Fibroblast of upper back skin (primary cell): ENCODE measurements at places on chromosomes 1 and 21.
A peak's percentile ranks its signal among the peaks of the same experiment; 100 is the strongest.

- DNase-seq, result peak; percentile 38
These were observed 88.9 kb upstream of the WLS start for GRCh38 chr1:68321084-68321685.

DNA sequence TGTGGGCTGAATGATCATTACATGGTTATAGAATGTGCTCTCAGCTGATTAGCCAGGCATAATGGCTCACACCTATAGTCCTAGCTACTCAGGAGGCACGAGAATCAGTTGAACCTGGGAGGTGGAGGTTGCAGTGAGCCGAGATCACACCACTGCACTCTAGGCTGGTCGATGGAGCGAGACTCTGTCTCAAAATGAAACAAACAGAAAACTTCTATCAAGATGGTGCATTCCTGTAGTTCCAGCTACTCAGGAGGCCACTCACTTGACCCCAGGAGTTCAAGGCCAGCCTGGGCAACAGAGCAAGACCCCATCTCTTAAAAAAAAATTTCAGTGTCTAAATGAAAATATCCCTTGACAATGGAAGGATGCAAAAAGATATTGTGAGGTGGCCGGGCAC, 10.9 kb downstream of the TIMM17A start:
- DNase-seq, result no peak

DNA sequence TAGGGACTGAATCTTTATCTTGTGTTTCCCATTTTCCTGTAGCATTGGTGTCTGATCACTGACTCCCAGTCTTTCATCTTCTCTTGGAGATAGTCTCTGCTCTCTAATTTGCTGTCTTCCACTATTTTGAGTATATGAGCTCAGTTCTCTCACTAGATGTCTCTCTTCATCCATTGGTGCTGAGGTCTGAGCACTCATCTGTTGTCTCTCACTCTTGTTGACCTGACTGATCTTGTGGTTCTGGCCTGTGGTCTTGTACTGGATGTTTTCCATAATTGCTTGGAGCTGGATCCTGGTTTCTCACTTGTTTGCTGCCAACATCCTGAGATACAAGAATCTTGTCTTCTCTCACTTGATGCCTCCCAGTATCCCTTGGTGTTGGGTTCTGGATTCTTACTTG, 25.1 kb upstream of the S100A11 start:
- no peak for DNase-seq

DNA sequence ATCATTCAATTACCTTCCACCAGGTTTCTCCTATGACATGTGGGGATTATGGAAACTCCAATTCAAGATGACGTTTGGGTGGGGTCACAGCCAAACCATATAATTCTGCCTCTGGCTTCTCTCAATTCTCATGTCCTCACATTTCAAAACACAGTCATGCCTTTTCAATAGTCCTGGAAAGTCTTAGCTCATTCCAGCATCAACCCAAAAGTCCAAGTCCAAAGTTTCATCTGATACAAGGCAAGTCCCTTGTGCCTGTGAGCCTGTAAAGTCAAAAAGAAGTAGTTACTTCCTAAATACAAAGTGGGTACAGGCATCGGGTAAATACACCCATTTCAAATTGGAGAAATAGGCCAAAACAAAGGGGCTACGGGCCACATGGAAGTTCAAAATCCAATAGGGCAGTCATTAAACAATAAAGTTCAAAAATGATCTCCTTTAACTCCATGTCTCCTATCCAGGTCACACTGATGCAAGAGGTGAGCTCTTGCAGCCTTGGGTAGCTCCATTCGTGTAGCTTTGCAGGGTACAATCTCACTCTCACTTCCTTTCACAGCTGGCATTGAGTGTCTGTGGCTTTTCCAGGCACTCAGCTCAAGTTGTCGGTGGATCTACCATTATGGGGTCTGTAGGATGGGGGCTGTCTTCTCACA, 112.9 kb downstream of the FCRL5 start:
- DNase-seq, result no peak

DNA sequence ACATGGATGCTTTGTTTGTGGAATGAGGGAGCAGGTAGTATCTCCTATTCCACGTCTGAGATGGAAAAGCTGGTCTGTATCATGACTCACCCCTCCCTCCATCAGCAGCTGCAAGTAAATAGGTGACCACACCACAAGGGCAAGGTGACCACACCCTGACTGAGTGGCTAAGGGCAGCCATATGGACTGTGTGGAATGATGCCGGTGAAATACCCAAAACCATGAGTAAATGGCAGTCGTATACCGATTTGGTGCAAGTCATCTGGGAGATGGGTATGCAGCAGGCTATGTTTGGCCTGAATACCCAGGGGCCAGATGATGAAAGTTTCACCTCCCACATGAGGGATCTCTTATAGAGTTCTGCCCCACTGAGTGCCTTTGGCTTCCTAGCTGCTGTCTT, 15.8 kb upstream of the UBE2U start:
- no peak for DNase-seq

DNA sequence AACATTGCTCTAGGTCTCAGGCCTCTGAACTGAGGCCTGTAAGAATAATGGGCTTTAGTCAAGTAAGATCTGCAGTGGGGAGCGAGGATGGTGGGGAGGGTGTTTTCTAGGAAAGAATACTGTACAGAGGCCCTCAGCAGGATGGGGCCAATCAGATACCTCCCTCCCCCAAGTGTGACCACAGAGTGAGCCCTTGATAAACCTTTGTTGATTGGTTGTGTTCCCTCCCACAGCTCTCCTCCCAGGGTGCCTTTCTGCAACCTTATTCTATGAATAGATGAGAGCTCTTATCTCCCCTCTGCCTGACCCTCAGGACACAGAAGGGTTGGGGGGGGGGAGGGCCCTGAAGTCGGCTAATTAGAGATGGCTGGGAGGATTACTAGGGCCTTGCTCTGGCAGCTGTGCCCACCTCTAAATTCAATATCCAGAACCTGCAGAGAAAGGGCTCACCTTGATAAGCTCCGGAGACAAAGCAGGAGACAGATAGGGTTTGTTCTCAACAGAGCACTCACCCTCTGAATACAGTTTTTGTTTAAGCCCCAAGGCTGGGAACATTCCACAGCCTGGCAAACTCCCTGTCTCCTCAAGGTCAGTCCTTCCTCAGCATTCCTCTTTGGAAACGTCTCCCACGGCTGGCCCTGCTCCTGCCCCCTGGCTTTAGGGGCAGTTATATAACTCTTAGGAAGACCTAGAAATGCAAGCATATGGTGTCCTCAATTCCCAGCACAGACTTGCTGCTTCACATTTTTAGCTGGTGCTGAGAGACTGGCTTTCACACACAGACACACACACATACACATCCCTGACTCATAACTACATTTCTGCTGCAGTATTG, 42.9 kb downstream of the ATP1A1 start:
- DNase-seq, result no peak

DNA sequence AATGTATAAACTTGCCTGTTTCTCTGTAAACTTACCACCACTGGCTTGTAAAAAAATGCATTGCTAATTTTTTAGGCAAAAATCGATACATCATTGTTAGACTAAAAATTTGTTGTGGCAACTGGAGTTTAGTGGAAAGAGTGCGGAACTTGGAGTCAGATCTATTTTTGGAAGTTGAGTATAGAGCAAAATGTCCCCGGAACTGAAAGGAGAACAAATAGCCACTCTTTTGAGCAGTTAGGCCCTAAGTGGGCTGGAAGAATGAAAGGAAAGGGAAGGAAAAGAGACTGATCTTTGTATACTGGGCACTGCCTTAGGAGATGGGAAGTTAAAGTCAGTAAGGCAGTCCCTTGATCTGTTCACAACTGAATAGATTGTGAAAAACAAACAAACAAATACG, 30.2 kb downstream of the OPTC start:
- DNase-seq, result no peak

DNA sequence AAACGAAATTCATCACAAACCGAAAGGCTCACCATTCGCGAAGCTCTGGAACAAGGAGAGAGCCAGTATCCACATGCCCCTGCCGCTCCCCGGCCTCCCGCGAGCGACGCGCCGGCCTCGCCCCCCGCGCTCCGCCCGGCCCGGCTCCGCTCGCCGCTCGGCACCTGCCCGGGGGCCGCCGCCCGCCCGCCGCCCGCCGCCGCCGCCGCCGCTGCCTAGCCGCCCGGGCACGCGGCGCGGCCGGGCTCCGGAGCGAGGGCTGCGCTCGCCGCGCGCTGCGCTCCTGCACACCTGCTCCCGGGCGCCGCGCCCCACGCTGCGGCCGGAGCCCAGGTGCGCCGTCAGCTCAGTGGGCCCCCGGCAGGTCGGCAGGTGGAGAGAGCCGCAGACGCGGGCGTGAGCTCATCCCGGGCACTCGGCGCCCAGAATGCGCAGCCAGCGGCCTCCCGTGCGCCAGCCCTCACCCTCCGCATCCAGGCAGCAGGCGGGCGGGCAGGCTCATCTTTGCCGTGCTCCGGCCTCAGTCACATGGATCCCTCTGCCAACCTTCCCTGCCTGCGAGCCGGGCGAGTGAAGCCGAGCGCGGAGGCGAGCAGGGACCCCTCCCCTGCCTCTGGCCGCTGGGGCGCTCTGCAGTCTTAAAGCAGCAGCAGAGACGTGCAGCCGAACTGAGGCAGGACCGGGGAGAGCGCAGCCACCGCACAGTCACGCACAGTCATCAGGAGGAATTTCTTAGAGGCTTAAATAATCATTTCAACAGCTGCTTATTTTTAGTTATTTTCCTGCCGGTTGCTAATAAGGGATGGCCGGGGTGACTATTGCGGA, at the start of gene DSCAM:
TSS of gene DSCAM (minus strand) at position 572 of the 825 bp plus-strand sequence. CDS start at position 75, 497 bp downstream.
- DNase-seq, result no peak

- no peak for DNase-seq
These were observed 54.0 kb upstream of the C1orf185 start for GRCh38 chr1:51048021-51048420.

GRCh38 chr1:235746245-235746644, 96.7 kb upstream of the GNG4 start:
- no peak for DNase-seq

- DNase-seq, result no peak
These were observed 15.0 kb upstream of the TEKT2 start for GRCh38 chr1:36068866-36069265.

- no peak for DNase-seq
These were observed 24.2 kb downstream of the TMEM51 start for GRCh38 chr1:15177710-15178166.

DNA sequence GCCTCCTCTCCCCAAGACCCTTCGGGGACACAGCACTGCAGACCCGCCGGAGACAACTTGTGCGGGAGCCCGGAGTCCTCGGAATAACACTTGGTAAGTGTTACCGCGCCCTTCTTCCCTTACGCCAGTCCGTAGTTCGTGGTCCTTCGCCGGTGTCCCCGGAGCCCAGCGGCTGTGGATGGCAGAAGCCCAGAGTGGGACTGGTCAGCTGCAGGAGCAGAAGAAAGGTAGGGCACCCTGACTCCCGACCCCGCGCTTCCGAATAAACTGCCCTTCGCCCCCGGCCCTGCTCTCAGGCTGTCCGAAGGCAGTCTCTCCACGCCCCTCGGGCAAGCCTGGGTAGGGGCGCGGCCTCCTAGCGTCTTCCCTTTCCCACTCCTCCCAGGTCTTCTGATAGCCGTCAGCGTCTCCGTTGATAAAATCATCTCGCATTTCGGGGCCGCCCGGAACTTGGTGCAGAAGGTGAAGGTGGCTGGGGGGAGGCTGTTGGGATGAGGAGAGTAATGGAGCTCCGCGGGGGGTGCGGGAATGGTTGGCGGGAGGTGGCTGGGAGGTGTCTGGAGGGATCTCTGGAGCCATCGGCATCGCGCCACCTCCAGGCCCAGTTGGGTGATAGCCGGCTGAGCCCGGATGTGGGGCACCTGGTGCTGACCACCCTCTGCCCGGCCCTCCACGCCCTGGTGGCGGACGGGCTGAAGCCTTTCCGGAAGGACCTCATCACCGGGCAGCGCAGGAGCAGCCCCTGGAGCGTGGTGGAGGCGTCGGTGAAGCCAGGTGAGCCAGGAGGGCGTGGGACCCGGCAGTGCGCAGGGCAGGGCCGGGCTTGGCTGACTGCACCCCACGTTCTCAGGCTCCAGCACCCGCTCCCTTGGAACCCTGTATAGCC, 4.3 kb downstream of the RUSC1 start:
- DNase-seq, result peak; percentile 41

DNA sequence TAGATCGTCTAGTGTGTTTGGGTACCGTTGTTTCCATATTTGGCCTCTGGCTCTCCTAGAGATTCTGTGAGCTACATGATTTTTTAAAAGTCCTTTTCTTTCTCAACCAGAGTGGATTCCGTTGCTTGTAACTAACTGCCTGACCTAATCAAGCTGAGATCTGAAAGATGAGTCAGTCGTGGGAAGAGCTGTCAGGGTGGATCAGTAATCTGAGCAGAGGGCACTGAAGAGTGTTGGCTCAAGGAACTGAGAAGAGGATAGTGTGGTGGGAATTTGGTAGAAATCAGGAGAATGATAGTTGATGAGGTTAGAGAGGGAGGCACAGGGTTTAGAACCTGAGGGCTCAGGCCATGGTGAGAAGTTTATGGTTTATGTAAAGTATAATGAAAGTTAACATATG, 52.2 kb downstream of the TRAF5 start:
- peak; percentile 62 for DNase-seq

DNA sequence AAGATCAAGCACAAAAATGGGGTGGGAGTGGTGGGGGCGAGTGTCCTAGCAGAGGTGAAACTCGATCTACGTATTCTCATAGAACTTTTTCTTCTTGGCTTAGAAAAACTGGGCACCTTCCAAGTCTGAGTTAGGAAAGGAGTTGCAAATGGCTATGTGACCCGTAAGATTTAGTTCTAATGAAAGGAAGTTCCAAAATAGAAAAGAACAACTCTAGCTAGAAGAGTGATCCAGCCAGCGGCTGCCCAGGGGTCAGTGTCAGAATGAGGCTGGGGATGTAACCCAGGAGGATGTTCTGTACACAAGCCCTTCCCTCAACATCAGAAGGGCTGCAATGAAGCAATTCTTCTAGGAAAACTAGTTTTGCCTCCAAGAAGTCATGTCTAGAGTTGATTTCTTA, 5.2 kb downstream of the MTARC1 start:
- DNase-seq, result no peak

- no peak for DNase-seq
These were observed 327.1 kb upstream of the FMN2 start for GRCh38 chr1:239764546-239764945.

DNA sequence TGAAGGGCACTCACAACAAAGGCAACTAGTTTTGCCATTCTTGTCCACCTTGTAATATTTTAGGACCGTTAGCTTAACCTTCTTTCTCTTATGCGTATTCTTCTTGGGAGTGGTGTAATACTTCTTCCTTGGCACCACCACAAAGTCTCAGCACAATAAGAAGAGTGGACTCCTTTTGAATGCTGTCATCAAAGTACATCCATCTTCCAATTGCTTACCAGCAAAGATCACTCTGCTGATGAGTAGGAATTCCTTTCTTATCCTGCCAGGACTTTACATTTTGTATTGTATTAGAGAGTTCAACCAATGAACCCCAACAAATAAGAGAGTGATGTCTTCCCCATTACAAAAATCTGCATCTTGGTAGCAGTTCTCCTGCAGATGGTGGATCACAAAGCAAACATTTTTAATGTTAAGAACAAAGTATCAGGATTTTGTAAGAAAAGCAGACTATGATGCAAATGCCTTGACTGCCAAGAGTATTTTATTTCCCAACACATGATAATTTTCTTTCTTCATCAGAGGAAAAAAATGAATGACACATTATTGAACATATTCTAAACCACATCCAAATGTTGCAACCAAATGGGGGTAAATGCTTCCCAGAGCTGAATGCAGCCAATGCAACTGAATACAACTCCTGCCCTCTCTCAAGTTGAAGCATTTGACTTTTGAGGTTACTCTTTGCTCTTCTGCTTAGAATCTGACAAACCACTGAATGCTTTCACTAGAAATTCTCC, 5.1 kb upstream of the ARNT start:
- peak; percentile 97 for DNase-seq
